NCI-H2171 (cell line): ENCODE measurements at places on chromosomes 2 and 18.

DNA sequence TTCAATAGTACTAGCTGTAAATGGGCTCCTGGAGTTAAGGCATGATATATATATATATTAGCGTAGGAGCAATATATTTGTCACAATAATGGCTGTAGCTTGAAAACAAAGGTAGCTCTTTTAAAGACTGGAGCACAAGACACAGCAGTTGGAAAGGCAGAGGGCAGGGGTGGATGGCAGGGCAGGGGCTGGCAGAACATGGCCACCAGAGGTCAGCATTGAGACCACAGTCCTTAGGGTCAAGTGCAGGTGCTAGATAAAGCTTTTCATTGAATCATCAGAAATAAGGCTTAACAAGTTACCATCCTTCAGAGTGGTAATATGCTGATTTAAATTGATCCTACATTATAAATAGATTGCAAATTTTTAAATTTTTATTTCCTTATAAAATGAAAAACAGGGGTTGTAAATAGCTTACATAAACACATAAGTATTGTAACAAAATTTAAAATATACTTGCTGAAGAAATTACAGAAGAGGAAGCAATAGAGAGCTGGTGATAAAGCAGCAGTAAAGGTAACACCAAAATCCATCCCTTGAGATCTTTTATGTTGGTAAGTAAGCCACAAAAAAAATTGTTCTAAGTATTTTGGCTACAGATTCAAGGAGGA, 161.2 kb upstream of the PIEZO2 start:
- DNase-seq: peak; percentile 2

DNA sequence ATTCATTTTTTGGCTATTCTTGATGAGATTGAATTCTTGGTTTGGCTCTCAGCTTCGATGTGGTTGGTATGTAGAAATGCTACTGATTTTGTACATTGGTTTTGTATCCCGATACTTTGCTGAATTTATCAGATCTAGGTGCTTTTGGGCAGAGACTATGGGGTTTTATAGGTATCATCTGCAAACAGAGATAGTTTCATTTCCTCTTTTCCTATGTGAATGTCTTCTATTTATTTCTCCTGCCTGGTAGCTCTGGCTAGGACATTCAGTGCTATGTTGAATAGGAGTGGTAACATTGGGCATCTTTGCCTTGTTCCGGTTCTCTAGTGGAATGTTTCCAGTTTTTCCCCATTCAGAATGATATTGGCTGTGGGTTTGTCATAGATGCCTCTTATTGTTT, 5.5 kb upstream of the TACR1 start:
- DNase-seq: no peak

DNA sequence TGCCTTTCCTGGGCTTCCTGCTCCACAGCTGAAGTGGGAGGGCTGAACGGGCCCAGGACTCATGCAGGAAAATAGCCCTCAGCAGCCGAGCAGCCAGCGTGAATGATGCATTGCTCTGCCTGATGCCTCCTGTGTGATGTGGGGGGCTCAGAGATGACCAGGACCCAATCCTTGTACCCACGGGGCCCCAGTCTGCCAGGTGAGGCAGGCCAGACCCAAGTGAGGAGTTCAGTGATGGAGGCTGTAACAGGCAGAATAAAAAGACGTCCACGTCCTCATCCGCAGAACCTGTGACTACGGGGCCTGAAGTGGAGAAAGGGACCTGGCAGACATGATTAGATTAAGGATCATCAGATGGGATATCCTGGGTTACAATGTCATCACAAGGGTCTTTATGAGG, 194.9 kb upstream of the HDAC4 start:
- DNase-seq: no peak

GRCh38 chr2:46471019-46471583, 8.3 kb upstream of the TMEM247 start:
- DNase-seq: no peak

DNA sequence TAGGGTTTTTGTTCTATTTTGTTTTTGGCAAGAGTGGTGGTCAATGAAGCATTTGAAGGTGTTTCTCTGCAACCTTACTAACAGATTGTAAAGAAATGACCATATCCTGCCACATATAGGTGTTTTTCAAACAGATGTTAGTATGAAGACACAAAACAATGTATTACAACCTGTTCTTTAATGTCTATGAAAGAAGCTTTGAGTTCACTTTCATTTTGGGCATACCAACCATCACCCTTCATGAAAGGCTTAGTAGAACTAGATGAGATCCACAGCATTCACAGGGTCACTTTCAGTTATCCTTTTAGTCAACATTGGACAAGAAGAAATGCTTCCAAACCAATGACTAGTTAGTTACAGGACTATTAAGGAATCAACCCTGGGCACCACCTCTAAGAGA, 95.1 kb downstream of the EHBP1 start:
- DNase-seq: no peak

DNA sequence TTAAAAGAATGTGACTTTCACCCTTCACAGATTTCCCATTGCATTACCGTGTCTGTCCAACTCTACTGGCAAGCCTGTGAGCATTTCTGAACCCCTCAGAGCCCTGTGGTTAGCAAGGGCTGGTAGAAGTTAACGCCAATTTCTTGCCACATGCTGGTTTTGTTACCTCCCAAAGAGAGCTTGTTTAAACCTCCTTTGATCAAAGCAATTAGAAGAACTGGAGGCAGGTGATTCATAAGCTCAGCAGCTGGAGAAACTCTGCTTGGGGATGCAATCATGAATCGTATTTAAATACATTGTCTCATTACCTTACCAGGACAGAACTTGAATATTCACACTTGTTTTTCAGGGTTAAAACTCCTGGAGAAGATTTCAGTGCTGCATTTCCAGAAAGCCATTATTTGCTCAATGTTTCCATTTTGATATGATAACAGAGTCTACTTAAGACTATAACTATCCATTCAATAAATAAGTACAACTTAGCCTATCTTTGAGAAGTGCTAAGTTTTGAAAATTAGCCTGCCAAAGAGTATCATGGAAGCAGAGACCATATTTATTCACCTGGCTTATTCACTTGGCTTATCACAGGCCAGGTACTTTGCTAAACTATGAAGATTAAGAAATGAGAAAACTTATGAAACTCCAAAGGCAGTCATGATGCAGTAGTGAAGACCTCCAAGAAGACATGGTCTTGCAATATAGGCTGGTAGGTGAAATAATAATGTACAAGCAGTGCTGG, 292.8 kb downstream of the INSIG2 start:
- DNase-seq: no peak

DNA sequence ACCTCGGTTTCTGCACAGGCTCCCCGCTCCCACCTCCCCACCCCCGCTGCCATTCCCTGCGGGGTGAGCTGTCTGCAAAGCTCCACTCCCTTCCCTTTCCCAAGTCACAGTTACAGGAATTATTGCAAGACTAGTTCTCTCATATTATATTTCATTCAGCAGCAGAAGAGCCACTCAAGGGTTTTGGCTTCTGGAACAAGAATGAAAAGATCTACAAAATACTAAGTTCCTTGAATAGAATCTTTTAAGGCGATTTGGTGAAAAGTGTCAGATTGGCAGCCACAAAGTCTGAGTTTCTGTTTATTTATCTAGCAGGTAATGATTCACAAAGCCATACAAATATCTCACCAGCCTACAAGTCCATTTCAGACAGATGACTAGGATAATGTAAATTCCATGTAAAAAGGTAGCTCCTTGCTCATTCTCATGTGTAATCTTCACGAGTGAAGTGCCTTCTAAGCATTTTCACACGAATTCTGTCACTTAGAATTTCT, 221.9 kb upstream of the RBBP8 start:
- no peak for DNase-seq

DNA sequence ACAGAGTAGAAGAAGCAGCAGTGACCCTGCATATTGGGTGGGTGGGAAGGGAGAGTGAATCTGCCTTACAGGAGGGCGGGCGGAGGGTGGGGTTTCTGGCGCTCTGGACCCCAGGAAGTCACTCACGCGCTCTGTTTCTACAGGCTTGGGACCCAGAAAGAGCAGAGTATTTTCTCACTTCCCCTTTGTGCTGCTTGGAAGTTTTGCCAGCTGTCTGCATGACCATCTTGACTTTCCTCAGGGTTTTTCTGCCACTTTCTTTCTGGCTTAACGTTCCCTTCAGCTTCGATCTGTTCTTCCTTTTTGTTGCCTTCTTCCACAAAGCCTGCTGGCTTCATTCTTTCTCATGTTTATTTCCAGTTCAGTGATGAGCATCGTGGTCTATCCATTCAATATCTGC, 383.1 kb downstream of the GALR1 start:
- no peak for DNase-seq

- no peak for DNase-seq
These were observed 40.4 kb upstream of the NFU1 start for GRCh38 chr2:69477627-69478026.

DNA sequence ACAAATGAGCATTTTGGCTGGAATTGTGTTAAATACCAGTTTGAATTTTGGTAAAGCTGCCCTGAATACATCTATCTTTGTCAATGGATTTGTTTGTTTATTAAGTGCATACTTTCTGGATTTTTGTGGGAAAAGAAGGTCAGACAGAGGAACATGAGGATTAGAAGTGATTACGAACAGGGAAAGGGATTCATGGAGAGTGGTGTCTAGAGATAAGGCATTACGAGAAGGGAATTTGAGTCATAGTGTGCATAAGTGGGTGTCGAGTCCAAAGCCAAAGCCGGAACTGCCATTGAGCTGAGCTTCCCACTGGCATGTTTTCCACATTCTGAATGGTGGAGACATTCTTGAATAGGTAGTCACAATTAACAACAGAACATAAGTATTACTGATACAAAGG, 68.9 kb upstream of the EFEMP1 start:
- DNase-seq: no peak

DNA sequence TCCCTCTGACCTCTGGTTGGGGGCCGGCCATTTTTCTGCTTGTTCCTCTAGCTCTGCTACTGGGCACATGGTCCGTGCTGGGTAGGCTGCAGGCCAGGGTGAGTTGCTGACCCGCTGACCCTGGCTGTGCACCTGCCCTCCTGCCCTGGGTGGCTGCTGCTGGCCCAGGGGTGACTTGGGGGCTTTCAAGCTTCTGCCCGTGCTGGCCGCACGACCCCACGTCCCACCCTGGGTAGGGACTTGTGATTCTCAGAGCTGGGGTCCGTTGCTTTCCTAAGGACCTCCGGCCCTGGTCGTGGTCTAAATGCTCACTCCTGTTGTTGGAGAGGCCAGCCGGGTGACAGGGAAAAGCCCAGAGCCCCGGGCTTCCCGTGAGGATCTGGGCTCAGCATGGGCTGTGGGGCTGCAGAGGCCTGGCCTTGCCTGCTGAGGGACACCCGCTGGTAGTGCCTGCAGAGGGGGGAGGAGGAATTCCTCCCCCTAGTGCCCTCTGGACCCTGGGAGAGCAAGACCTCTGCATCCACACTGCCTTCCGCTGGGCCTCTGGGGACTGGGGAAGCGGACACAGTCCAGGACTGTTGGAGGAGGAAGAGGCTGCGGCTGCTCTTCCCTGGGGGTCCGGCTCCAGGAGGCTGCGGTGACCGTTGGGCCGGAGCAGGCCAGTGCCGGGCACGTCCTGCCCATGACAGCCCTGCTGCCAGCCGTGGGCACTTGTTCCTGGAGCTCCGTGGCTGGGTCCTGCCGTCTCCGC, 6.3 kb upstream of the GAL3ST2 start:
- DNase-seq: no peak

DNA sequence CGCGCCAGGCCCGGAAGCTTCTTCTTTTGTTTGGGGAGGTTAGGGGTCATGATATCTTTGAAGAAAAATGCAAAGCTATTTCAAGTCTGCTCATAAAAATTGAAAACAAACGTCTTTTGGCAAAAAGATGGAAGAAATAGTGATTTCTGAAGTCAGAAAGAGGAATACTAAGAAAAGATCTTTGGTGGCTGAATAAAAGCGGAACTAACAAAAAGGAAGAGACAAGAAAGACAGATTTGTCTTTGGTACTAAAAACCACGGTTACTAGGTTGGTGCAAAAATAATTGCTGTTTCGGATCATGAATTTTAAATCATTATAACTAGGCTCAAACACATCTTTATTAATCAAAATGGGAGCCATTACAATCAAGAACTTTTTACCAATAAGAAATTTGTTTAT, 164.6 kb upstream of the TRIB2 start:
- no peak for DNase-seq

- no peak for DNase-seq
These were observed 7.5 kb upstream of the KLHL30 start for GRCh38 chr2:238130696-238131628.

DNA sequence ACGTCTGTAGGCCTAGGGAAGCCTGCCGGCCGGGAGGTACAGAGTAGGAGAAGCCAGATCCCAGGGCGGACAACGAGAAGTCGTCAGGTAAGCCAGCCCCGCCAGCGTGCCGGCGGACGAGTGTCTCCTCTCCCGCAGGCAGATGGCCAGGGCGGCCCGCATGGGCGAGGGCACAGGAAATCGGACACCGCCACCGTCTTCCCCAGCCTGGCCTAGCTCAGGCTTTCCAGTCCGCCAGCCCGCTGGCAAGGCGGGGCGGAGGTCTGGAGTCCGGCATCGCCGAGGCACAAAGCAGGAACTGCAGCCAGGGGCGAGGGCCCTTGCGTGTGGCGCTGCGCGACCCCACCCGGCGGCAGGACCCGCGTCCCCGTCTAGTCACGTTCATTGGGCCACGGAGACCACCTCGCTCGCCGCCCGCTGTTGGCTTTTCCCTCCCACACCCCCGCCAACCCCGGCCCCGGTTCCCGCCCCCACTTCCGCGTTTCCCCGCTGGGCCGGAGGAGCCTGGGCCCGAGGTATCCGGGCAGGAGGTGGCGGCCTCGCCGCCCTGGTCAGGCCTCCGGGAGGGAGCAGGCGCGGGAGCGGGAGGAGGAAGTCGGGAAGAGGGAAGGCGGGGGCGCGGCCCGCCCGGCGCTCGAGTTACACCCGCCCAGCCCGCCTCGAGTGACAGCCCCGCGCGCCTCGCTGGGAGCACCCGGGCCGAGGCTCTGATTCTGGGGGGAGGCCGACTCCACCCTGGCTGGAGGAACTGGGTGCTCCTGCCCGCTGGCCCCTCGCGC, at the start of gene GPD2:
Gene GPD2, plus strand, starts transcription at position 662 of the 779 bp plus-strand sequence. CDS start 39,727 bp downstream, outside the sequence.
- DNase-seq: peak; percentile 77

- DNase-seq: no peak
These were observed 28.6 kb downstream of the ARID5A start for GRCh38 chr2:96565111-96565510.

DNA sequence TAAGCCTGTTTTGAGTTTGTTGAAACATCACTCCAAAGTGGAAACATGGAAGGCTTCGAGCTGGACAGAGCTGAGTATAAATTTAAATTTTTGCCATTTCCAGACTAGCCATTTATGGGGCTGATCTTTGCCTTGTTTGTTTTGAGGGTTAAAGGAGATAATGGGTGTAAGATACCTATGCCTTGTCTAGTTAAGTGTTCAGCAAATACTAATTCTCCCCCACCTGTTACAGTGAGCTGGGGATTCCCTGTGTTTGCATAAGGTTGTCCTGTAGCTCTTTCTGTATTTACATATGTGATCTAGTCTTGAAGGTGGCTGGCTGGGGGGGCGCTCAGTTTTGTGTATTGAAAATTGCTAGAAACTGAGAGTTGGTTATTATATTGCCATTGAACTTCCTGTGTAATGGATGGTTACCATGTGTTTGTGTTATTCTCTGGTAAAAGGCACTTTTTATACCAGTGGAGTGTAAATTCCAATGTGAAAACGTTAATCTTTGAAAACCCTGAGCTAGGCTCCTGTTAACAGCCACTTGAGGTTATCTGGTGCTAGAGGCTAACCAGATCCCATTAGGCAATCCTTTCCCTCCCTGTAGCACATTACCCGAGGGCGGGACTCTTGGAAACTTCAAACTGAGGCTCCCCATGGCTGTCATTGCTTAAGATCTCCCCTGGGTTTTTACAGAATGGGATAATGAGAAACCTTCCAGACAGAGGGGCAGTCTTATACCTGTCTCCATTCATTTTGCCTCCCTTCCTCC, 26.7 kb downstream of the TANC1 start:
- no peak for DNase-seq

- DNase-seq: no peak
These were observed 120.6 kb upstream of the SP3 start for GRCh38 chr2:174085781-174086180.
